ENCODE measurements at places on chromosomes 7 and 10.

GRCh38 chr7:157495177-157495553 lies 158.4 kb downstream of the DNAJB6 start:
- DNase-seq = no peak

DNA sequence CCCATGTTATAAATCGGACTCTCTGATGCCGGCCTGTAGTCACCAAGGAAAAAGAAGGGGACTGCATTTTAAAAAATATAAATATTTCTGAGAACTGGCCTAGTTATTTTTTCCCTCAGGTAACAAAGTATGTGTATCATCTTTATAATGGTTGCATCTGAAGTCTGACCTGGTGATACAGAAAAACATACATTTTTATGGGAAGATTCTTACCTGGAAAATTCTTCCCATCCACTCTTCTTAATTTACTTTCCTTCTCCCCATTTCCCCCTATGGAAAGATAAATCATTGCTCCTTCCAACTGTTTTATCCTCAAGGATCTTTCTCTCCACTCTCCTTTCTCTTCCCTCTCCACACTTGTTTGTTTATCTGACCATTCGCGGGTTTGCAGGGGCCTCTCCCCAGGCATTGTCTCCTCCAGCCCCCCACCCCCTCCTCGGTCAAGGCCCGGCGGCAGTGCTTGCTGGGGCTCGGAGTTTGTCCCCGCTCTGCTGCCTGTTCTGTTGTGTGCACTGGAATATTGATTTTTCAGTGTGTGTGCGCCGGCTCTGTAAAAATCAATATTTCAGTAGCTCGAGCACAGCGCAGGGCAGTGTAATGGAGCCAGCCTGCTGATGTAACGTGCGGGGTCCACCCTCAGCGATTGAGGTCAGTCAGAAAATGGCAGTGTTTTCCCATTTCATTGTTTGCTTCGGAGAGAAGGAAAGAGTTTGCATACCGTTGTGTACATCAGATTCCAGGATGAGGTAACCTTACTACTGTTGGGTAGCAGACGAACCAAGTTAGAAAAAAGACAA lies 199.5 kb upstream of the NFE2L3 start:
- DNase-seq = no peak

DNA sequence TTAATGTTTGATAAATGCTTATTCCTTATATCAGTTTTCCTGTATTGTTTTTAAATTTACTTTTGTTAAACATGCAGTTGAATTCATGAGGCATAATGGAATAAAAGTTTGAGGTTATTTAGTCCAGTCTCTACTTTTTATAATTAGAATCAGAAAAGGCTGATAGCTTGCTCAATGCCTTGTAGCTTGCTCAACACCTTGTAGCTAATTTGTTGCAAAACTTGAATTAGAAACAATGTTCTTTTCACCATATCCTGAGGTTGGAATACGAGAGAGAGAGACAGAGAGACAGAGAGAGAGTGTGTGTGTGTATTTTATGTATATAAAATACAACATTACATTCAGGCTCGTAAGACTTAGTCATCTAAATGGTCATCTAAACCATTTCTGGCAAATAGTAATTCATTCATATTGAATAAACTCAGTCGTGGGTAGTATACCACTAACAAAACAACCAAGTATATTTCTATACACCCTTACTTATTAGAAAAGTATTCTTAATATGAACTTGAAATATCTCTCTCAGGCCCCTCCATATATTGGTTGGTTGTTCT lies 243.5 kb downstream of the ADK start:
- DNase-seq = no peak

DNA sequence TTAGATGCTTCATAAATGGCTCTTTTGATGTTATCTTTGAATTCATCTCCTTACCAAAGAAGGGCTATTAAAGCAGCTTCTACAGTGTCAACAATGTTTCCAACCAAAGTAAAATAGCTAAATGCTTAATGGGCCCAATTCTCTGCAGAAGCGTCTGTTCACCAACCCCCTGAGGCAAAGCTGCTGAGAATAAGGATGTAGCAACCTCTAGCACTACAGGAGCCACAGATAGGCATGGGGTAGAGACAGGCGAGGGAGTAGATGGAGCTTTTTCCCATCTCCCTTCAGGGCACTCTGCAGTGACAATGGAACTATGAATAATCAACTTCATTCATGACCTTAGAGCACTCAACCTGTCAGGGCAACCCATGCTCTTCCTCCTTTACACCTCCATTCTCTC lies 134.1 kb downstream of the FZD1 start:
- DNase-seq = no peak

DNA sequence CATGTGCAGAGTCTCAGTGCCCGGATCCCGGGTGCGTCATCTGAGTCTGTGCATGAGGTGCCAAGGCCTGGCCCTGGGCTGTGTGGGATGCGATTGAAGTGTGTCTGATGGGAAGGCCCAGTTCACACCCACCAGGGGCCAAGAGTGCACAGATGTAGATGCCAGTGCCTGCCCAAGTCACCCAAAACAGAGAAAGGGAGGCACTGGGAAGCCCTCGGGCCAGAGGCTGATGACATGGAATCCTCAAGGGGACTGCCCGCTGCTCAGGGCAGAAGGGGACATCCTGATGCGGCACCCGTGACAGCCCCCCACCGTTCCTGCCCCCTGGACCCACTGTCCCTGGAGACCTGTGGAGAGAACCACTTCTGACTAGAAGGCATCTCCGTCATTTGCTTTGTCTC lies 72.2 kb upstream of the ZNF479 start:
- DNase-seq = no peak

DNA sequence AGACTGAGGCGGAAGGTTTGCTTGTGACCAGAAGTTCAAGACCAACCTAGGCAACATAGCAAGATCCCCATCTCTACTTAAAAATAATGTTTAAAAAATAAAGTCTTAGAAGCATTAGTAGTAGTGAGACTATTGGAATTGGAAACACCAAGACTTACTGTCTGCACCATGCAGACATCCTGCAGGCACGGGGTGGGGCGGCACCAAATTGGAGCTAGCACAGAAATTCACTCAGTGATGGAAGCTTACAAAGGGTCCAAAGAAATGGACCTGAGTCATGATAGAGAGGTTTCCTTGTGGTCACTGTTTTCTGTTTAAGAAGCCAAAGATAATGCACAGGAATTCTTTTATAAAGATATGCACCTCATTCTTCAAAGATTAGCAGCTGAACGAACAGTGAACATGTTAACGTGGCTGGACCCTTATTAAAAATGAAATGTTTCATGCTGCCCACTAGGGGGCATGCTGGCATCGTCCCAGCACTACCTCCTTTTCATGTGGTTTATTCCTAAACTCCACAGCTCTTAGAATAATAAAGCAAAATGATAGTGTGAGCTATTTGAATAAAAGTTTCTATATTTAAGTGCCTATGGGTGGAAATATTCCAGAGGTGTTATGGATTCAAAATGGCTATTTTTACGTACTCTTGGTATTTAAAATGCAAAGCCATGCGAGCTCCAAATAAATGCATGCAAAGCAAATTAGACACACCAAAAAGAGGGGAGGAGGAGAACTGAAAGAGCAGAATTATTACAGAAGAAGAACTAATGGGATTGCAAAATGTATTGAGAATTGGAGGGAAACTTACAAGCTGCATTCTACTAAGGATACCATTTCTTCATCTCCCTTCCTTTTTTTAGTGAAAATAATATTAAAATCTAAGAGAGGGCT lies 28.6 kb downstream of the PDSS1 start:
- peak; percentile 11 for DNase-seq

GRCh38 chr7:155009570-155010157 lies 6.7 kb upstream of the PAXIP1 start:
- no peak for DNase-seq

DNA sequence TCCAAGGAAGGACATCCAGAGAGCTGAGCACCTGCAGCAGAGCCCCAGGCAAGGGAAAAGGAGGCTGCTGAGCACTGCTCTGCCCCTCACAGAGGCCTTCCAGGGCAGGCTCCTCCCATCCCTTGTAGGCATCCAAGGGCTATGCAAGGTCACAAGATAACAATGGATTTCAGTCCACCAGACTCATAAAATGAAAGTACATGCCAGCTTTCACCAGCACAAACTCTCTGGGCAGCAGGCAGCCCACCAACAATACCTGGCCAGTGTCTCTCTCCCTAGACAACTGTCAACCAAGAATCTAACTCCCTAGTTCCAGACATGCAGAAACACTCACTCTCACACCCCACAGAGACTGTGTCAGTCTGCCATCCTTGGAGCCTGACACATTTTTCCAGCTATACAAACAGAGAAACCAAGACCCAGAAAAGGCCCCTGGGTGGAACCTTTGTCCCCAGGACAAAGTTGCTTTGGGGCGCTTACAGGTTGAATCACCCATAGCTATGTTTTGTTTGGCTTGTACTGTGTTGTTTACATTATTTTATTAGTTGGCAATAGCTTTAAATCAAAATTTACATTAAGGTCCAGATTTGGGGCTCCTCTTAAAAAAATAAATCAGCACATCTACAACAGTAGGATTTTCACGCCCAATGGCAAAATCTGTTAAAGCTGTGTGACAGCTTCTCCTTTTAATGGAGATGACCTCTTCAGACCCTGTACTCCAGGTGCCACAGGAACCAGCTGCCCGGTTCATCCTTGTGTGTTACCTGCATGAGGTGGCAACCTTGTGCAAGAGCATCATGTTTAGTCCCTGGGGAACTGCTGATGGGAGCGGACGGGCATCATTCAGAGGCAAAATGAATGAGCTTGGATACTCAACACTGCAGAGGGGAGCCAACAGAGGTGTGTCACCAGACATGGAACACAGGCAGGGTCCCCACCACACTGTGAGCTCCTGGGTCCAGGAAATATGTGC lies 5.2 kb downstream of the GRID1 start:
- DNase-seq = no peak

DNA sequence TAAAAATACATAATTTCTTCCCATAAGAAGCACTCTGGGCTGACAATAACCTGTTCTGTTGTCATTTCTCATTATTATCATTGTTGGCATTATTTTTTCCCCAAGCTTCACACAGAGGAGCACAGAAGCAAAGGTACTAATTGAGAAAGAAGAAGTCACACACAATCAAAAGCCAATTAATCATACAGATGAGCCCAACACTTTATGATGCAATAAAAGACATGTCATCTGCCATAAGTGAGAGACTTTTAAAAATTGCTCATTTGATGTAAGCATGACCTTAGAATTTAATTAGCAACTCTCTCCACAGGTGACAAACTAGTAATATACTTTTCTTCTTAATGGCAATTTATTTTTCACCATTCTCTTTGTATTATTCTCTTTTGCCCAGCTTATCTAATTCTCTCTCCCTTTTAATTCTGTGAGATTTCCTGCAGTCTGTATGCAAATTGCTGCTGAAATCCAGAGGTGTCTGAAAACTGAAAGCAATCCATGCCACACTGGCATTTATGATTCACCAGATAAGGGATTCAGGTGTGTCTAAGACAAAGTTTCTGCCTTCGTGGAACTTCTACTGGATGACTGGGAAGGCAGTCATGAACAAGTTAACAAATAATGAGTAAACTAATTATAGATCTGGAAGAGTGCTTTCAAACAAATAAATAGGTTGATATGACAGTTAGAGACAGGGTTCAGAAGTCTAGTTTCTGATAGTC lies 203.5 kb downstream of the CHCHD3 start:
- no peak for DNase-seq

- no peak for DNase-seq
Observed at GRCh38 chr7:96100737-96101136, 221.2 kb downstream of the SLC25A13 start.

- DNase-seq = no peak
Observed at GRCh38 chr7:44985033-44985695, 6.3 kb upstream of the MYO1G start.

DNA sequence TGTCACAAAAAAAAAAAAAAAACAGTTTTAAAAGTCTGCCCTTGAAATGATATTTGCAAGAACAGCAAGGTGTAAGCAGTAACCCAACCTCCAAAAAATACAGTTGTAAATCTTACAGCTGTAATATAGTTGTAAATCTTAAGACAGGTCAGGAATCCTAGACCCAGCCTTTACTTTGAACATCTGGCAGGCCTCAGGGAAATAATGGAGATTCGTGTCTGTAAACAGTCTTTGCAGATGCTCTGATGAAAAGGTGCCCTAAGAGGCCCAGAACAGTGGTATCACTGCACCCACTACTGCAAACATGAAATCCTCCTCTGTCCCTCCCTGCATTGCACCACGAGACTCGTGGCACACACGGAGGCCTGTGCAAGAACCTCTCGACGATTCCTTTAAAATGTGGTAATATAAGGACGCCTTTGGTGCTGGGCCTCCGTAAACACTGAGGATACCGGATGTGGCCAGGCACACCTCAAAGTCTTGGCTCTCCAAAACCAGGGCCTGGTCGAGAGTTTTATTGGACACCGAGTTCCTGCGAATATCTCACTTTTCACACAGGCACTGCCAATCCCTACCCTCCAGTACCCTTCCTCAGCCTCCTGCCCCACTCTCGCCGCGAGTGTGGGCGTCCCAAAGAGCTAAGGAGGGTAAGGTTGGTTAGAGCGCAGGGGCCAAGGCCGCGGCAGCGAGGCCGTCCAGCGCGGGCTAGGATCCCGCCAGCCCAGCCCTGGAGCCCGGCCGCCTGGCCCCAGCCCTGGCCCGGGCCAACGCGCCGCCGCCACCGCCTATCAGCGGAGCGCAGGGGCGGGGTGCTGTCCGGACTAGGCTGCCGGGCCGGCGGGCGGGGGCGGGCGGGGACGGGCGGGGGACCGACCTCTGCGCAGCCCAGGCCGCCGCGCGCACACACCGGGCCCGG lies at the start of gene REEP3:
Gene REEP3 (plus strand): TSS at position 902 of the 916 bp plus-strand sequence. CDS start 145 bp downstream, outside the sequence.
- peak; percentile 46 for DNase-seq

GRCh38 chr7:43169076-43169475 lies 56.6 kb downstream of the HECW1 start:
- DNase-seq = no peak

- no peak for DNase-seq
Observed at GRCh38 chr10:13457958-13458686, 70.7 kb downstream of the BEND7 start.

DNA sequence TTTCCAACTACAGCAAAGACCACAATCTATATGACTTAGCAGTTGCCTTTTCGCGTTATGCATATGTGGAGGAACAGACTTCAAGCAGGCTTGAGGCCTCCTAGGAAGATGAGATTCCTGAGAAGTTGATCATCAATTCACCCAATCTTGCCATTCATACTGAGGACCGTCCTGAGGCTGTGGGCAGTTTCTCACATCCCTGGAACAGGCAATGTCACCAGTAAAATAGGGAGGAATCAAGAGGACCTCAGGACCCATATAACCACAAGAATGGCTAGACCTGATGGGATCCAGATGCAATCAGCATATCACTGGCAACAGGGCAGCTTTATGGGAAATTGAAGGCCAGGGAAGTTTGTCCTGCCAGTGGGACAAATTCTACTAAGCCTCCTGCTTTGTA lies 17.3 kb downstream of the KDM7A start:
- DNase-seq = no peak

- DNase-seq = no peak
Observed at GRCh38 chr7:138867744-138868143, 69.7 kb upstream of the ATP6V0A4 start.

GRCh38 chr10:4086131-4086898 lies 301.3 kb upstream of the KLF6 start:
- no peak for DNase-seq
